ENCODE measurements at places on chromosomes 7 and 10.

DNA sequence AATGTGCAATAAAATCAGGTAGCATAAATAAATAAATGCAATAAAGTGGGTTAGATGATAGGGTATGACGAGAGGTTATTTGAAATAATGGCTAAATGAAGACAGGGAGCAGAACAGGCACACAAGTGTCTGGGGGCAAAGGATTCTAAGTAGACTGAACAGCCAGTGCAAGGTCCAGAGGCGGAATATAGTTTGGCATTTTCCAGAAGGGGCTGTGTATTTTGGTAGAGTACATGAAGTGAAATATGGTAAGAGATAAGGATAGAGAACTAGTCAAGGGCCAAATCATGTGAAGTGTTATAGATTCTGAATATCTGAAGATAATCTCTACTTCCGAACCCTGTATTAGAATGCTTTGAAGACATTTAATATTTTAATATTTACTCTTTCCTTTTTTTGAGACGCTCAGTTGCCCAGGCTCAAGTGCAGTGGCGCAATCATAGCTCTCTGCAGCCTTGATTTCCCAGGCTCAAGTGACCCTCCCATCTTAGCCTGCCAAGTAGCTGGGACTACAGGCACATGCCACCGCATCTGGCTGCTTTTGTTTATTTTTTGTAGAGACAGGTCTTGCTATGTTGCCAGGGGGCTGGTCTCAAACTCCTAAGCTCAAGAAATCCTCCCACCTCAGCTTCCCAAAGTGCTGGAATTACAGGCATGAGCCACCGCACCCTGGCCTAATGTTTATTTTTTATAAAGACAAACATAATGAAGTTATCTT lies 44.4 kb upstream of the CD36 start:
- no peaks in the 10 kb centered on the region for H3K27me3 ChIP-seq
- no peaks in the 10 kb centered on the region for H3K4me1 ChIP-seq
- H3K27ac ChIP-seq = no peak overlapping the region
- H3K36me3 ChIP-seq = no peaks in the 10 kb centered on the region
- ATAC-seq = no peak

DNA sequence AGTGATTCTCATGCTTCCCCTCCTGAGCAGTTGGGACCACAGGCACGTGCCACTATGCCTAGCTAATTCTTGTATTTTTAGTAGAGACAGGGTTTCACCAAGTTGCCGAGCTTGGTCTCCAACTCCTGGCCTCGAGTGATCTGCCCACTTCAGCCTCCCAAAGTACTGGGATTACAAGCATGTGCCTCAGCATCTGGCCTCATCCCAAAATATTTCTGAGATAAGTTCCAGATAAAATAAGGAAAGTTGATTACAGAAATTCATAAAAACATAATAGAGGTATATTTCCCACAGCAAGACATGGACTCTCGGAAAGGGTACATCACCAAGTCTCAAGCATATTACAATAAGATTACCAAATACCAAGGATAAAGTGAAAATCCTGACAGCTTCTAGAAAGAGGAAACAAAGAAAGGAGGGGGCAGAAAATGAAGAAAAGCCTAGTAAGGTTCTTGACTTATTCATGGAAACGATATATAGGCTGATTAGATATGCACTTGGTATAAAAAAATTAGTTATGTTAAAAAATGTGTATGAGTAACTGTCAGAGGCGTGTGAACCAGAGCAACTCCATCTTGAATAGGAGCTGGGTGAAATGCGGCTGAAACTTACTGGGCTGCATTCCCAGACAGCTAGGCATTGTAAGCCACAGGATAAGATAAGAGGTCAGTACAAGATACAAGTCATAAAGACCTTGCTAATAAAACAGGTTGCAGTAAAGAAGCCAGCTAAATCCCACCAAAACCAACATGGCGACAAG lies 35.0 kb downstream of the IQUB start:
- no peaks in the 10 kb centered on the region for H3K36me3 ChIP-seq
- no peak for ATAC-seq
- no peak overlapping the region for H3K27ac ChIP-seq
- H3K27me3 ChIP-seq = no peaks in the 10 kb centered on the region

- peak; percentile 96 for ATAC-seq
- H3K27ac ChIP-seq = peak overlapping the region; percentile 59
- peaks cover 32% of the 10 kb centered on the region for H3K4me1 ChIP-seq
- no peak overlapping the region for H3K4me3 ChIP-seq
- H3K27me3 ChIP-seq = no peaks in the 10 kb centered on the region
These were observed 23.6 kb upstream of the SEMA3C start for GRCh38 chr7:80942261-80943041.

- H3K36me3 ChIP-seq = no peaks in the 10 kb centered on the region
- H3K4me1 ChIP-seq = peaks cover 7% of the 10 kb centered on the region
- no peaks in the 10 kb centered on the region for H3K27me3 ChIP-seq
- no peak overlapping the region for H3K4me3 ChIP-seq
These were observed 115.7 kb downstream of the CCDC71L start for GRCh38 chr7:106545275-106545674.

- H3K27me3 ChIP-seq = no peaks in the 10 kb centered on the region
- no peaks in the 10 kb centered on the region for H3K4me1 ChIP-seq
- H3K27ac ChIP-seq = no peak overlapping the region
- no peak overlapping the region for H3K4me3 ChIP-seq
- ATAC-seq = no peak
These were observed 16.5 kb downstream of the MAT1A start for GRCh38 chr10:80272793-80273522.

GRCh38 chr7:29806208-29806994 lies at the start of gene WIPF3:
Gene WIPF3, plus strand, starts transcription at chr7:29806508. Its CDS starts 28,217 bp downstream, at chr7:29834725.
- peaks cover 22% of the 10 kb centered on the region for H3K4me1 ChIP-seq
- no peaks in the 10 kb centered on the region for H3K36me3 ChIP-seq
- H3K27me3 ChIP-seq = peaks cover 46% of the 10 kb centered on the region
- peak within 1 kb of the TSS; percentile 37 for H3K27ac ChIP-seq
- peak; percentile 65 for ATAC-seq
- H3K4me3 ChIP-seq = peak within 1 kb of the TSS; percentile 34

DNA sequence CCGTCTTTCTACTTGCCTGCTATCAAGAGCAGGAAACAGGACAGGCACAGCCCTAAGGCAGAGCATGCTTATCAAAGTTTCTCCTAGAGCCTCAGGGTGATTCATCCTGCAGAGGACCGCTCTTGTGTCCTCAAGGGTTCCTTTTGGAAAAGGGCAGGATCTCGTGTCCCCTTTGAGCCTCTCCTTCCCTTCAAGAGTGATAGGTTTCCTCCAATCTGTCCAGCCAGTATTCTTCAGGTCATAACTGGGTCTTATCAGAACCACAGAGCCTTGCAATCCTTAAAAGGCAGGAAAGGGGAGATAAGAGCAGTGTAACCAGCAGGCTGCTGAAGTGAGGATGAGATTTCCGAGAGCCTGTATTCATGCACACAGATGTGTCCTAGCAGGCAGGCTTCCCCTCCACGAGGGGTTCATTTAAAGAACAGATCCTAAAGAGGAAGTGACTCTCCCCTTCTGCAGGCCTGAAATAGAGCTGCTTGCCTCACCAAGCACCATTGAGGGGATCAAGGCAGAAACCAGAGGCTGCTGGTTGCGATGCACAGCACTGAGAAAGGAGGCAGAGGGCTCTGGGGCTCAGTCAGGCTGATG lies 90.5 kb upstream of the SVIL start:
- no peaks in the 10 kb centered on the region for H3K27me3 ChIP-seq
- no peaks in the 10 kb centered on the region for H3K36me3 ChIP-seq
- H3K4me3 ChIP-seq = peak overlapping the region; percentile 2
- no peak for ATAC-seq
- H3K4me1 ChIP-seq = peaks cover 93% of the 10 kb centered on the region

DNA sequence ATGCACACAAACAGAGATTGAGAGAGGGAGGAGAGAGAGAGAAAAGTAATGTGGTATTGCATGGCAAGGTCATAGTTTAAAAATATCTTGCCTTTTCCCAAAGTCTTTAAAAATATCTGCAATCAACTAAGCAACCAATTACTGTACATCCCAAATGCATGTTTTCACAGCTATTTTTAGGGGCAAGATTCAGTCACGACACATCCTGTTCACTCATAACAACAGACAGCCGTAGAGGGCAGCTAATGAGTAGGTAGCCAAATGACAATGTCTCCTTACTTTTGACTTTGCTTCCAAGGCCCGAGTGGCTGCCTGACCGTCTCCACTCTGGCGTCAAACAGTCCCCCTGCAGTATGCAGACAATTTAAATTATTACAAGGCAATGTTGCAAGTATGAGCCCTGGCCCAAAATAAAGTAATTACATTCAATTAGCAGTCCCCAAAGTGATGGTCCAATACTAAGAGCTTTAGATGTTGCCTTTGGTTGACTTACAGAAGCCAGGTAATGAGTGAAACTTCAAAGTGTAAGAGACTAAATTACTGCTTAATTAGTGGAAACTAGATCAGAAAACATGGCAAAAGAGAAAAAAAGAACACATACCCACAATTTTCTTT lies 162.9 kb downstream of the MBL2 start:
- no peaks in the 10 kb centered on the region for H3K36me3 ChIP-seq
- no peak overlapping the region for H3K4me3 ChIP-seq
- H3K27ac ChIP-seq = no peak overlapping the region
- no peaks in the 10 kb centered on the region for H3K4me1 ChIP-seq

GRCh38 chr7:98086281-98086718 lies 20.4 kb upstream of the LMTK2 start:
- no peak for ATAC-seq
- H3K4me3 ChIP-seq = no peak overlapping the region
- peaks cover 14% of the 10 kb centered on the region for H3K27me3 ChIP-seq

- no peaks in the 10 kb centered on the region for H3K27me3 ChIP-seq
- no peak overlapping the region for H3K4me3 ChIP-seq
These were observed 195.4 kb downstream of the MGMT start for GRCh38 chr10:129662426-129662825.

DNA sequence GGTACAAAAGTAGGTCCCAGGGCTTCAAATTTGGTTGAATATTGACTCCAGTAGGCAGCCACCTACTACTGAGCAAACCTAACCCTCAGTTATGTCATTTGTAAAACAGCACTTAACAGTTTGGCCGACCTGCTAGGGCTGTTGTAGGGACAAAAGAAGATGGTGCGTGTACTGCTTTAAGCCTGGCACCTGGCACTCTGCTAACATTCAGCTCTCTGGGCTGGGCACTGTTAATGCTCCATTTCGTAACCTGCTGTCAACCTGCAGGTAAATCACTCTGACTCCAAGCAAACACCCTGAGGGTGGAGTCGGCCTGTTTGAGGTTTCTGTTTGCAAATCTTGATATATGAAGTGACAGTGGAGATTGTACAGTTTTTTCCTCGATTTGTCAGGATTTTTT lies 7.2 kb downstream of the ZKSCAN1 start:
- no peak for ATAC-seq
- H3K27ac ChIP-seq = no peak overlapping the region
- H3K4me3 ChIP-seq = no peak overlapping the region
- peaks cover 4% of the 10 kb centered on the region for H3K36me3 ChIP-seq

DNA sequence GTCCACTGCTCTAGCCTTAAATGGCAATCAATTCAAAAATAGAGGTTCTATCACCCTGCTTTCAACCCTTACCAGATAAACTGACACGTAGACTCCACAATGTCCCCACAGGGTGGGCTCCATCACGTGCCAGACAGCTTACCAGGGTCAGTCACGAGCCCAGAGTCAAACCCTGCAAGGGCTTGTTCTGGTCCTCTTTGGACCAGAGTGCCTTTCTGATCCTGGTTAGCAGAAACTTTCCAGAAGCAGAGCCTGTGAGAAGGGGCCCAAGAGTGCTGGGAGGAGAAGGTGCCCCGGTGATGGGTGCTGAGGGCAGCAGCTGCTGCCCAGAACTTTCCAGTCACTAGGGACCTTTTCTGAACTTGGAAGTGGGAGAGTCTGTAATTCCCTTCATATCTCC lies 354 bp upstream of the GIMAP5 start:
- ATAC-seq = no peak
- peak overlapping the region; percentile 50 for H3K4me3 ChIP-seq
- peaks cover 6% of the 10 kb centered on the region for H3K36me3 ChIP-seq
- H3K4me1 ChIP-seq = no peaks in the 10 kb centered on the region
- peak overlapping the region; percentile 65 for H3K27ac ChIP-seq

DNA sequence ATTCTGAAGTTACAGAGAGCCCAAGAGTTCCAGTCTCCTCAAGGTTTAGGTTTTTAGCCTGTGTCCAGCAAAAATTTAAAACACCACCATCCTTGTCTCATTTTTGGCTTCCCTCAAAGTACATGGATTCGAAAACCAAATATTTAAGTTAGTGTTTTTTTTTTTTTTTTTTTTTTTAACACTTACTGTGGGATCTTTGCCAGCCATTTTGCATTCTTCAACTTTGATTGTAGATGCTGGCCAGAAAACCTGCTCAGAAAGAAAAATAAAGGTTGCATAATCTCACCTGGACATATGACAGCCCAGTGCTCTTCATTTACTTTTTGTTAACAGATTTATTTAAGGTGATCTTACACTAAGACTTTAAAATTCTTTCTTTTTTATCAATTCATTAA lies 91.6 kb downstream of the SEMA3C start:
- H3K4me3 ChIP-seq = no peak overlapping the region
- peak overlapping the region; percentile 36 for H3K27ac ChIP-seq
- H3K36me3 ChIP-seq = no peaks in the 10 kb centered on the region
- no peaks in the 10 kb centered on the region for H3K27me3 ChIP-seq
- H3K4me1 ChIP-seq = peaks cover 13% of the 10 kb centered on the region
- ATAC-seq = peak; percentile 72

DNA sequence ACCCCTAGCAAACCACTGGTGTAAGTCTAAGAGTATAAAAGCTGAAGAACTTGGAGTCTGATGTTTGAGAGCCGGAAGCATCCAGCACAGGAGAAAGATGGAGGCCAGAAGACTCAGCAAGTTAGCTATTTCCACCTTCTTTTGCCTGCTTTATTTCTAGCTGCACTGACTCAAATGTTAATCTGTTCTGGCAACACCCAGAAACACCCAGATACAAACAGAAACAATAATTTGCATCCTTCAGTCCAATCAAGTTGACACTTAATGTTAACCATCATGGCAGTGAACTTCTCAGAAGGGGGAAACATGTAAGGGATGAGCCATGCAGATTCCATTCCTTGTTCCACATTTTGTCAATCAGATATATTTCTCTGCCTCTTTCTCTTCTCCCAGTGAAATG lies 101.8 kb upstream of the FERD3L start:
- no peak overlapping the region for H3K27ac ChIP-seq
- H3K4me3 ChIP-seq = no peak overlapping the region
- no peak for ATAC-seq
- no peaks in the 10 kb centered on the region for H3K4me1 ChIP-seq
- no peaks in the 10 kb centered on the region for H3K27me3 ChIP-seq

DNA sequence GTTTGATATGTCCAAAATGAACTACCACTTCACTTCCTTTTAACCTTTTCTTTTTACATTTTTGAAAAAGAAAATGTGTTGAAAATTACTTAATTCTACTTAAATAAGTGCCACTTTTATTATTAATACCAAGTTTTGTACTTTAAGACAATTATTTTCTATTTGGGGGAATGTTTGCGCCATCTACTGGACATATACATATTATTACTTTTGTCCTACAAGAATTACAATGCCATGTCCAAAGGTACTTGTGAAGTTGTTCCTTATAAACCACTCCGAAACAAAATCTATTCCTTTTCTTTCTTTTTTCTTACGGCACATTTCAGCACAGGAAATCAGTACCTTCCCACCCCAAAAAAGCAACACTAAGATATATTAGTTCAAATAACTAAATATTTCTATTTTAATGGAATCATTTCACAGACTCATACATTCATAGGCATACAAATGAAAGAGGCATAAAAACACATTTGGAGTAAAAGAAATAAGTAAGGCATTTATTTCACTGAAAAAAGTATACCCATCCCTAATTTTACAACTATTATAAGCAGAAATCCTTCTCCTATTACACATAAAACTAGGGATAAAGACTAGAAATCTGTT lies 169.9 kb downstream of the RNF133 start:
- no peaks in the 10 kb centered on the region for H3K36me3 ChIP-seq
- no peaks in the 10 kb centered on the region for H3K27me3 ChIP-seq
- no peak for ATAC-seq
- H3K4me1 ChIP-seq = no peaks in the 10 kb centered on the region
- H3K27ac ChIP-seq = no peak overlapping the region
- no peak overlapping the region for H3K4me3 ChIP-seq

All from gastroesophageal sphincter (tissue), 4 donors.